ENCODE measurements at places on chromosomes 3 and 15.
A peak's percentile ranks its signal among the peaks of the same experiment; 100 is the strongest.

DNA sequence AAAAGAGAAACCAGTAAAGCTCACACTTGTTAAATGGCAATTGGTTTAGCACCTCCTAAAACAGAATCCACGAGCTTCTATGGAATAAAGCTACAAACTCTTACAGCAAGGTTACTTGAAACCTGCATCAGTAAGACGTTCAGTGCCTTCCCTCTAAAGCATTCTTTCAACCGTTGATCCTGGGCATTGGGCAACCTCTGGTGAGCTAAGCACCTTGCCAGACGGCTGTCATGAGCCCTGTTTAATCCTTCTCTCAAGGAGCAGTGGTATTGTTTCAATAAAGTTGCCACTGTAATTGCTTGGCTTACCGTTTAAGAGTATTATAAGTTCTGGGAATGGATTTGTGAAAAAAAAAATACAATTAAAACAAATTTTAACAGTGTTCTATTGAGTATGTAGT is 75.0 kb downstream of the COL8A1 start:
- no peak for DNase-seq

DNA sequence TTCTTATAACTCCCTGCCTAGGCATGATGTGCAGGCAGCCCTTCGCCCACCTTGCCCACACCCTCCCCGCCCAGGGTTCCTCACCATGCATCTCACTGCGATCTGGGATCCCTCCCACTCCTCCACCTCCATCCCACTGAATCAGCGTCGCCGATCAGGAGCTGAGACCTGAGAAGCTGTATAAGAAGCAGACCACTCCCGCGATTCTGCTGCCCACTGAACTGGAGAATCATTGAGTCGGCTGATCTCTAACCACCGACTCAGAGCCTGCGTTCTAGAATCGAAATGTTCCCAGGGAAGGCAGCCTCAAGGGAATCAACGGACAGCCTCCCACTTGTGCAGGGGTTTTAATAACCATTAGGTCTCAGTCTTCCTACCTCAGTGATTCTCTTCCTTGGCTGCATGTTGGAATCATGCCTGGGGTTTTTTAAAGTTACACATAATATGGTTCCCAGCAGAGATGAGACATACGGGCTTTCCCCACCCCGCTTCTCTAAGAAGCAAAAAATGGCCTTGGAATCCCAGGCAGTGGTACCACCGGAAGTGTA is 60.2 kb downstream of the TMEM44 start:
- no peak for DNase-seq

DNA sequence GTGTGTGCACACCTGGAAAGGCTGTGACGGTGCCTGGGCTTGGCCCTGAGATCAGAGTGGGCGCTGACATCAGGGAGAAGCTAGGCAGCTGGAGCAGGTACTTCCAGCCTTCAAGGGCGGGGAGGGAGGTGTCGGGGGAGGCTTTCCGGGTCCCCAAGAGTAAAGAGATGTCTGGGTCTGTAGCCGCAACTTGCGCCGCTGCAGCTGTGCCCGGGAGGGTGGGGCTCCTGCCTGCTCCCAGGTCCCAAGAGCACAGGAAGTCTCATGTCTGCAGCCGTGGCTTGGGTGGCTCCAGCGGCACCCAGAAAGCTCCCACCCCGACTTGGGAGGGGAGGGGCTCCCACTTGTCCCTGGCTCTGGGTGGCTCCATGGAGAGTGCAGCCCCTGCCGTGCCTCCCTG is 103.2 kb upstream of the BNIP2 start:
- DNase-seq, result no peak

DNA sequence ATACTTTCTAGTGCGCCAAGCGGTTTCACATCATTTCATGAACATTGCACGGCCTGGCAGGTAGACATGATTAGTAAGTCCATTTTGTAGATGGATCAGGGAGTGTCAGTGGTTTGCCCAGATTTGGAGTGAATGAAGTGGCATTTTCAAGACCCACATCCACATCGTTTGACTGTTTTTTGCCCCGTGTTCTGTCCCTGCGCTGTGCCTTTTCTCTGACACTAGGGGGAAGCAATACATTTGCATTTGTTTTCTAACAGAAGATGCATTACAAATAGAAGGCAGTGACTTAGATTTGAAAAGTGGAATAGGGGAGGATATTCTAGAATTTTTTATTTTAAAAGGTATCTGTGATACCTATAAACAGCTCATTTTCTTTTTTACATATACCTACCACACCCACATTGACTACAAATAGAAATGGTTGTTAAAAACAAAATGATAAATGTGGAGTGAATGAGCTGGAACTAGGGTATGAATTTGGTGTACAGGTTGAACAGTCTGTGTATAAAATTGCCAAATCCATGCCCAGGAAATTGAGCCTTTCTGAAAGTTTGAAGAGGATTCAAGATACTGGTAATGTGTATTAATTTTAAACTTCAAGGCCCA is 98.0 kb downstream of the USP13 start:
- DNase-seq, result peak; percentile 6

DNA sequence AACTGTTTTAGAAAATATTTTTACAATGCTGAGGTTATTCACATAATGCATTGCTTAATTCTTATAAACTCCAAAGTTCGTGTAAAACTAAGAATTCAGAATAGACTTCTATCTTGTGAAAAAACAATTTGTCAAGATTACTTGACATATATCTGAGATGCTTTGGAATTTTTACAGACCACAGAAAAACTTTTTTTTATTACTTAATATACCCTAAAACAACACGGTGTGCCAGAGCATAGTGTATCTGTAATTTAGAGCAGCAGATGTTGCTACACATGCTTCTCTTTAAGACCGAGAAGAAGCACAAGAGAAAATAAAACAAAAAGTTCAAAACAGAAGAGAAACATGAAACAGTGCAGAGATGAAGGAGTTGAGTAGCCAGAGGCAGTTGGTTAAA is 26.4 kb downstream of the ASB7 start:
- DNase-seq, result no peak

DNA sequence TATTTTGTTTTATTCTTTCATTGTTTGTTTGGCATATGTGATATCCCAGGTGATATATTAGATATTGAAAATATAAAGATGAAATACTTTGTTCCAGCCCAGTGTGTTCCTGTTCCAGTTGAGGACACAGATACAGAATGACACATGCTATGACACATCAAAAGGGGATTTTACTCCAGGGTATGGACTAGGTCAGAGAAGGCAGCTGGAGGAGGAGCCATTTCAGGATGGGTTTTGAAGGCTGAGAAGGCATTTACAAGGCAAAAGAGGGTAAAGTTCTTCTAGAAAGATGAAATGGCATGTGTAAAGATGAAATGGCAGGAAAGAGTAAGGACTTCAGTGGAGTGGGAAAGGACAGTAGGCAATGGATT is 163.8 kb downstream of the ZIC1 start:
- no peak for DNase-seq

DNA sequence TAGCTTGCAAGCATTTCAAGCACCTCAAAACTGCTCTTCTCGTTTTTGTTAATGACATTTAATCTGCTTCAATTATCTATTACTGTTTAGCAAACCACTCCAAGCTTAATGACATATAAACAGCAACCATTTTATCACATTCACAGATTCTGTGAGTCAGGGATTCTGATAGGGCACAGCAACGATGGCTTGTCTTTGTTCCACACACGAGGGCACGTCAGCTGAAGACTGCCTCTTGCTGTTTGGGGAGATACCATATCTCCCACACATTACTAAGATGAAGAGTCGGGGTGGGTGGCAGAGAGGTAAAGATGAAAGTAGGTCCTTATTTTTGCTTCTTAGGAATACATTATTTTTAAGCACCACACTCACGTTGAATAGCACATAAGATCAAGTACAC is 19.3 kb downstream of the CPOX start:
- peak; percentile 92 for DNase-seq

GRCh38 chr15:76151599-76151974 is 91.8 kb downstream of the TMEM266 start:
- DNase-seq, result no peak

GRCh38 chr3:192433704-192434103 is 293.6 kb downstream of the FGF12 start:
- no peak for DNase-seq

DNA sequence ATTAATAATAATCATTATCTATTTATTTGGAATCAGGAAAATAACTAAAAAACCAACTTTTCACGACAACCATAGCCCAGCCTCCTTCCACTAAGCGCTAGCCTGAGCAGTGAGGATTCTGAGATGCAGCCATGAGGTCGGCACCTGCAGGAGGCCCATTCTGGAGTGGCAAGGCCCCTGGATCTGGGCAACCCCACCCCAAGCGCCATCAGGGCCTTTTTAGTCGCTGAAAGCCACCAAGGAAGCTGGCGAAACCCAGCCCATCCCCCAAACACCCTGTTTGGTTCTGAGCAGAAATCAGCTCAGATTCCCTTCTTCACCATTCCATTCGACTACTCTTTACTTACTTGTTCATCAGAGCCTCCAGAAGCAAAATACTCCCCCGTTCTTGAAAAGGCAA is 29.5 kb downstream of the POC1A start:
- no peak for DNase-seq

- no peak for DNase-seq
Observed at GRCh38 chr15:43908516-43909050, 81.8 kb downstream of the WDR76 start.

- no peak for DNase-seq
Observed at GRCh38 chr15:67049351-67050044, 15.9 kb upstream of the SMAD3 start.

DNA sequence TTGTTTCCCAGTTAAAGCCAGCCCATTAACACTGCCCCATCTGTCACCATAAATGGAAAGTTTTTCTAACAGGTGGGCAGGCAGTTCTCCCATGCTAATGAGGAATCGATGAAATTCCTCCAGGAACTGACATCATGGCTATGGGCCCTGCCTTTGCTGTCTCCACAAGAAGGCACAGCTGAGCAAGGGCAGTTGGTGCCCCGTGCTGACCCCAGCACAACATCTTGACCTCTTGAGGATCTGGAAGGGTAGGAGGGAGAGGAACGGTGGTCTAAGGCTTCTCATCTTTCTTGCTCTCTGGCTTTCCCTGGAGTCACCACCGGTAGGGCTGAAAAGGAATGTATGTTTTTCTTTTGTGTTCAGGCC is 46.7 kb downstream of the CHCHD6 start:
- DNase-seq, result no peak

DNA sequence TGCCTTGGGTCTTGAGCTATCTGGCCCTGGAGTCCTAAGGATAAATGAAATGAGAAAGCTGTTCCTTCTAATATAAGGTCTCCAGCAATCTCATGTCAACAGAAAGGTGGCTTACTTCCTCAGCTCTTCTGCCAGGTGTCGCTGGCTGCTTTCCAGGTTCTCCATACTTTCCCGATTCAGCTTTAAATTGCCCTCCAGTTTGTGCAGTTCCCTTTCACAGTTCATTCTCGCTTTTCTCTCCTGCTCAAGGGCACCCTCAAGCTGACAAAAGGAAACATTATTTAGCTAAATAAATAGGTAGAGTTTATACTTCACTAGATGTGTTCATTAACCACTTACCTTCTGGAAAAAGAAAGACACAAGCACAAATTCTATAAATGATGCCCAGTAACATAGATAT is 73.0 kb downstream of the MYH15 start:
- no peak for DNase-seq
